ENCODE measurements at places on chromosomes 7 and 10. TPM values are rescaled to one million over a fixed set of nuclear protein-coding genes. Genes with fewer than 3 reads are reported as not detected.

- DNase-seq: no peak
These were observed 26.4 kb upstream of the GNA12 start for GRCh38 chr7:2870471-2870931.

GRCh38 chr7:1927937-1928644 lies 258.0 kb downstream of the ELFN1 start:
- no peak for DNase-seq

DNA sequence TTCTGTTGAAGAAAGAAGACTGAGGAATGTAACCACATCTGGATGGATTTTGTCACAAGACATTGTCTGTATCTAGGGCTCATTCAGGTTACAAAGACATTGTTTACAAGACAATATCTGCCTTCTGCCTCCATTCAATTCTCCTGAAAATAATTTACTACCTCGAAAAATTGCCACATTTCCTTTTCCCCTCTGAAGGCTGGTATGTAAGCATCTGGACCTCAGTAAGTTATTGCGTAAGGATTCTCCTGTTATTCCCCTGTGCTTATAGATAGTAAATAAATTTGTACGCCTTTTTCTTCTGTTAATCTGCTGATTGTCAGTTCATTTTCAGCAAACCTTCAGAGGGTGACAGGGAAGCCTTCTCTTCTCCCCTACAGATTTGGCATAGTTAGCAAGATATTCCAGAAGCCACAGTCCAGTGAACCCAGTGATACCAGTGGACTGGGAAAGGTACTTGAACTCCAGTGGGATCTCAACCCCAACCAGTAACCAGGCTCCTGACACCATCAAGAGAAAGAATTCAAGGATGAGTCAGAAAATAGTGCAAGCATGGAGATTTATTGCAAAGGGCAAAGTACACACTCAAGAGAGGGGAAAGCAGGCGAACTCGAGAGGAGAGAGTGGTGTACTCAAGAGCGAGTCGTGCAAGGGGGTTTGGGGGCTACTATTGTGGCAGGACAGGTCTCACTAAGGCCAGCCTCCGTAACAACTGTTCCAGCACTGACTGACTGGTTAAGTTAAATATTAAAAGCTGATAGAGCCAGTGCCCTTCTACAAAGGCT lies 706.9 kb upstream of the GHITM start:
- DNase-seq: no peak

DNA sequence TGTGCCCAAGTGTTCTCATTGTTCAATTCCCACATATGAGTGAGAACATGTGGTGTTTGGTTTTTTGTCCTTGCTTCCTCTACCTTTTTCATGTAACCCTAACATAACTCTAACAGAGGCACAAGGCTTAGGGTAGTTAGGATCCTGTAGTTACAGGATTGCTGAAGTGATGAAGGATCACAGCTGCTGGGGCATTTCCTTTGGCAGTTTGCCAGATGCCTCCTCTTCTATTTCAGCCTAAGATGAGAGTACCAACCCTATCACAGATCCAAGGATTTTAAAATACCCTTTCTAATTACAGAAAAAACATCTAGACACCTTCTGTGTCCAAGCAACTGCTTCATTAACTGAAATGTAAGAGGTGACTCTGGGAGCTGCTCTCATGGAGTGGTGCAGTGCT lies 141.7 kb upstream of the COL1A2 start:
- DNase-seq: no peak

DNA sequence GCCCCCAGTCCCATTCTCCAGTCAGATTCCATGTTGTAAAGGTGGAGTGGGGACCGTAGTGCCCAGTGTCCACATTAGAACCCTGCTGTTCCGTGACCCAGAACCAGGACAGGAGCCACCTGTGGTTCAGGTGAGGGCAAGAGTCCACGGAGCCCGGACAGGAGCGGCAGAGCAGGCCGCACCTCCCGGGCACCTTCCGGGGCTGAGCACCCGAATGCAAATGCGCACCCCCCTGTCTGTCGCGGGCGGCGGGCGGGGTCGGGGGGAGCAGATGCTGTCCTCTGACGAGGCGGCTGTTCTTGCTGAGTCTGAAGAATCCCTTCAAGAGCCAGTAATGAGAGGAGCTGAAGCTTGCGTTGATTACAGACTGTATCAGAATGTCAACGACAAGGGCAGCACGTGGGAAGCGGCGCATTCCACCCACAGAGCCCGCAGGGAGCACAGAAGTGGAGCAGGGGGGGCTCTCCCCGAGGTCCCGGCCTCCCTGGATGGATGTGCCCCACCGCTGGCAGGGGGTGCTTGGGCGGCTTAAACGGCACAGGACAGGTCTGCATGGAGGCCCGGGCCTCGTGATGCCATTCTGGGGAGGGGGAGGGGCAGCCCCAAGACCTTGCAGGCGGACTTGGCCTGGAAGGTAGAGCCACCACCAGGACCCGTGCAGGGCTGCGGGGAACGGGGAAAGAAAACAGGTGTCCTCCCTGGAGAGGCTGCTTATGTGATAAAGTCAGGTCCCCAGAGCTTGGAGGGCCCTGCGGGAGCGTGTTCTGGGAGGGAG lies 407.5 kb upstream of the RNF32 start:
- no peak for DNase-seq

Gene ARHGEF5
- 0.79 TPM for polyA plus RNA-seq

Gene KLHDC10
- polyA plus RNA-seq: 29.7 TPM

Gene NUPR2
- not detected for polyA plus RNA-seq

Gene SLC13A1
- not detected for polyA plus RNA-seq
